ENCODE measurements at places on chromosomes 3 and 15.

- DNase-seq: no peak
Measured at GRCh38 chr3:55486101-55486856, 827 bp downstream of the WNT5A start.

- DNase-seq: no peak
Measured at GRCh38 chr3:74443102-74443501, 171.4 kb downstream of the CNTN3 start.

DNA sequence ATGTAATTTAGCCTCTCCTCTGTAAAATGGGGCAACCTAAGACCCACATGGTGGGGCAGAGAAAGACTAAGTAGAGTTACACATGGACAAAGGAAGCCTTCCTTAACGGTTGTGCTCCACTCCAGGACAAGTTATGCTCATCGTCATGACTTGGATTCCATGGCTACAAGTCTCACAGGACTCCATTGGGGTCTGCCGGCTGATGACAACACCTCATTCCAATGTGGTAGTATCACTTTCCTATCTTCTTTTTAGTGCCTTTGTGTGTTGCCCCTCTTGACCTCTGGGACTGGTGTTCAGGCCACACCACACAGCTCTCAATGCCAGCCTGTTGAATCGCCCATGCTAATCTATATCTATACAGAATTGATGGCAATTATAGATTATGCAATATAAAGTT, 181.3 kb upstream of the WNT5A start:
- no peak for DNase-seq

DNA sequence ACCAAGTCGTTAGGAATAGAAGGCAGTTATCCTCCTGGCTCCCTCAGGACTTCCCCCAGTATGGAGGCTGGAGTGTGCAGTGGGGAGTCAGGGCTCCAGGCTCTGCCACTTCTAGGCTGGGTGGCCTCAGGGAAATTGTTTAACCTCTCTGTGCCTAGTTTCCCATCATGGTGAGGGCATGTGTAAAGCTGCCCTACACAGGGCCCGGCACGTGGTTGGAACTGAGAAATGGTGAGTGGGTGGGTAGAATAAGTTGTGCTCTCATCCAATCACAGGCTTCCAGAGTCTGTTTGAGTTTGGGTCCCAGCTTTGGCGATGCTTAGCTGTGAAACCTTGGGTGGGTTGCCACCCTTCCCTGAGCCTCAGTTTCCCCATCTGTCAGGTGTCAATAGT, 117.3 kb downstream of the FBLN2 start:
- DNase-seq: no peak
